Frontal cortex (tissue), 4 donors: ENCODE measurements at places on chromosomes 7 and 10. TPM values are rescaled to one million over a fixed set of nuclear protein-coding genes. Genes with fewer than 3 reads are reported as not detected.

The PLPP4 gene
- total RNA-seq: 18.8 TPM

DNA sequence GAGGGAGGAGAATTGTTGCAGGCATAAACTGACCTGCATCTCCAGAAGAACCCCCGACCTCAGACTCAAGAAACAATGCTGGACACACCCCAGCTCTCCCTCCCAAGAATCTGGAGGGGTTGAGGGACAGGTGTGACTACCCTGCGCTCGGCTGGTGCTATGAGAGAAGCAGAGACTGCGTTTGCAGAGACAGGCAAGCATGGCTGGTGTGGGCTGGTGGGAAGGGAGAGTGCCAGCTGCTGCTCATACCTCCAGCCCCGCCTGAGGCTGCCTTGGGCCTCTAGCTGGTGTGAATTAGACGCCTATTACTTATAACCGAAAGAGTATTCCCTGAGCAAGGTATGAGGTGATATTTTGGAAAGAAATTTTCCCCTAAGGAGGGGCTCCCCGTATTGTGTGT is 48.3 kb upstream of the DDC start:
- DNase-seq: no peak

GRCh38 chr10:78259391-78259790 is 225.7 kb downstream of the RPS24 start:
- no peak for DNase-seq

GRCh38 chr7:108244110-108244509 is 113.9 kb upstream of the LAMB4 start:
- DNase-seq: no peak

- DNase-seq: no peak
Measured at GRCh38 chr10:29955329-29955935, 104.0 kb downstream of the JCAD start.

- DNase-seq: no peak
Measured at GRCh38 chr10:3485057-3485686, 299.8 kb downstream of the KLF6 start.

The NSMCE4A gene
- 34.6 TPM for total RNA-seq
